ENCODE measurements at places on chromosomes 2 and 18.

GRCh38 chr2:126668254-126668653, 12.3 kb downstream of the GYPC start:
- DNase-seq: no peak

GRCh38 chr2:99571533-99571932, 81.7 kb upstream of the REV1 start:
- DNase-seq: no peak

DNA sequence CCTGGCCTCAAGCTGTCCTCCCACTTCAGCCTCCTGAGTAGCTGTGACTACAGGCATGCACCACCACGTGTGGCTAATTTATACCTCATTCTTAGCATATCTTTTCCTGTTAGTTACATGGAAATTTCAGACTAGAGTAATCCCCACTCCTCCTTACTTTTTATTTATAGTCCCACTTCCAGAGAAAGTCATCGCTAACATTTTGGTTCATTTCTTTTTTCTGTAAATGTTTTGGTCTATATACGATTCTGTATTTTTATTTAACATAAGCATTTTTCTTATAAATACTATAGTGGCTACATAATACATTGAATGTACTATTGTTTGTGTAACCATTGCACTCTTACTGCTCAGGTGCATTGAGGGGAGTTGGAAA, 42.3 kb downstream of the DDX1 start:
- no peak for DNase-seq

DNA sequence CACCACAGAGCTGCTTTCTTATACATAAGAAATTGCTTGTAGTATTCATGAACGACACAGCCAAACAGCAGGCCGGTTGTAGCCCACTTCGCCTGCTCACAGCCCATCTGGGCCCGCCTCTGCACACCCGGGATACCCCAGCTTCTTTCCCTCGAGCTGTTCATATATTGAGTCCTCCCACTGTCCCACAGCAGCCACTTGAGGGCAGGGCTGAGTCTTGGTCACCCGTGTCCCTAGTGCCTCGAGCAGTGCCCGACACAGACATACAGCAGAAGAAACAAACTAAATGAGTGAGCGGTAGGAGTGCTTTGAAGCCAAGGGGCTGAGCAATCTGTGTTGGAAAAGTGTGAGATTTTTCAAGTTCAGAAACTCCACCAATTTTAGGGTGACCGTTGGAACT, 251.4 kb downstream of the KLHL29 start:
- no peak for DNase-seq

DNA sequence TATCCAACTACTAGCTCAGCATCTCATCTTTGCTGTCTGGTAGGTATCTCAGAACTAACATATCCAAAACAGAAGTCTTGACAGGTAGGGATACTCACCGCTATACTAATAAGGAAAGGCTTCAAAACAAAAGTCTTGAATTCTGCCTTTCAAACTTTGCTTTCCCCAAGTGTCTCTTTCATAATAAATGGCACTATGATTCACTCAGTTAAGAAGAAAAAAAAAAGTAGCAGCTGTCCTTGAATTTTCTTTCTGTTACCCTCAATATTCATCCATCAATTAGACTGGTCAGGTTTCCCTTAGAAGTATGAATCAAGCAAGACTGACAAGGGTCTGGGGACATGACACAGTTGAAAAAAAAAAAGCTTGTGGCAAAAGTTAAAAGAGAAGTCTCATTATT, 175.1 kb downstream of the GULP1 start:
- DNase-seq: no peak

DNA sequence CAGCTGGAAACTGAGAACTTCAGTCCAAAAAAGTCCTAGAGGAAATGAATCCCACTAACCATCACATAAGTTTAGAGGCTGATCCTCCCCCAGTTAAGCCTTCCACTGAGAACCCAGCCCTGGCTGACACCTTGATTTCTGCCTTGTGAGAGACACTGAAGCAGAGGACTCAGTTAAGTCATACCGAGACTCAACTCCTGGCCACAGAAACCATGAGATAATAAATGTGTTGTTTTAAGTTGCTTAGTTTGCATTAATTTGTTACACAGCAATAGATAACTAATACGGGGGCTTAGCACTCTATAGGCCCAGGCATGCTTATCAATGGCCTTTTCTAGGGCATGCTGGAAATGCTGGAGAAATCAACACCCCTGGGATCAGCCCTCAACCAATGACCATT, 3.4 kb upstream of the ADD2 start:
- no peak for DNase-seq

Data from stimulated activated CD4-positive, alpha-beta T cell treated with anti-CD3 and anti-CD28 coated beads, Interleukin-2, amount 100 ng/mL, for 24 hours (primary cell).